Stomach (tissue), 19 donors: ENCODE measurements at places on chromosomes 11 and 22. TPM values are rescaled to one million over a fixed set of nuclear protein-coding genes. Genes with fewer than 3 reads are reported as not detected.

BARX2 gene
- total RNA-seq: 2.3 TPM

DNA sequence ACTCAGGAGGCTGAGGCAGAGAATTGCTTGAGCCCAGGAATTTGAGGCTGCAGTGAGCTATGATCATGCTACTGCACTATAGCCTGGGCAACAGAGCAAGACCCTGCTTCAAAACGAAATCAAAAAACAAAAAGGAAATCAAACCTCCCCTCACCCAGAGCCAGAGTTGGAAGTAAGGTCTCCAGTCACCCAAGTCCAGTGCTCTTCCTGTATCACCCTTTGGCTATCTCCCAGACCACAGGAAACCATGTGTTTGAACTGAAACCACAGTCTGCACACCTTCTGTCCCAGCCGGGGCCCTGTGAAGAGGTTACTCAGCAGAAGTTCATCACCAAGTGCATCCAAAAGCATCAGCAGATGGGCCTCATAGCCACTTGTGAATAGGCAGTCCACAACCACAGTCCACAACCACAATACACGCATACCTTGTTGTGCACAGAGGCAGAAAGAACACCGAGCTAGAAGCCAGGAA lies 4.6 kb downstream of the MYH9 start:
- no peak for DNase-seq

MISFA gene
- total RNA-seq: 1.3 TPM

DNA sequence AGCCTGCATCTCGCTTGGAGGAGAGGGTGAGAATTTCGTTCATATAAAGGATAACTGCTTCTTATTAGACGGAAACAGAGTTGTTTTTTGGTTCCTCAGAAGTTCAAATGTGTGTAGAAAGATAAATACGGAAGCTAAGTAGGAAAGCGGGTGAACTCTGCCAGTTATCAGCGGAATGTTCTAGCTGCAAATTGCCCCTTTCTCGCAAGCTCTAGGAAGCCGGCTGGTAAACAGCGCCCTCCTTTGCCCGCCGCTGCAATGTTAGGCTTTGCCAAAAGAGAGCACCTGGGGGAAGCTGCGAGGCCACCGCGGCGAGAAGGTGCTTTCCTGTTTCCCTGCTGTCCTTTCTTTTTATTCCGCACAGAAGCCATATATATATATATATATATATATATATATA lies 67.0 kb downstream of the IGLL5 start:
- peak; percentile 58 for DNase-seq

GRCh38 chr22:39171623-39172264 lies 19.3 kb upstream of the CBX7 start:
- DNase-seq: no peak

DNA sequence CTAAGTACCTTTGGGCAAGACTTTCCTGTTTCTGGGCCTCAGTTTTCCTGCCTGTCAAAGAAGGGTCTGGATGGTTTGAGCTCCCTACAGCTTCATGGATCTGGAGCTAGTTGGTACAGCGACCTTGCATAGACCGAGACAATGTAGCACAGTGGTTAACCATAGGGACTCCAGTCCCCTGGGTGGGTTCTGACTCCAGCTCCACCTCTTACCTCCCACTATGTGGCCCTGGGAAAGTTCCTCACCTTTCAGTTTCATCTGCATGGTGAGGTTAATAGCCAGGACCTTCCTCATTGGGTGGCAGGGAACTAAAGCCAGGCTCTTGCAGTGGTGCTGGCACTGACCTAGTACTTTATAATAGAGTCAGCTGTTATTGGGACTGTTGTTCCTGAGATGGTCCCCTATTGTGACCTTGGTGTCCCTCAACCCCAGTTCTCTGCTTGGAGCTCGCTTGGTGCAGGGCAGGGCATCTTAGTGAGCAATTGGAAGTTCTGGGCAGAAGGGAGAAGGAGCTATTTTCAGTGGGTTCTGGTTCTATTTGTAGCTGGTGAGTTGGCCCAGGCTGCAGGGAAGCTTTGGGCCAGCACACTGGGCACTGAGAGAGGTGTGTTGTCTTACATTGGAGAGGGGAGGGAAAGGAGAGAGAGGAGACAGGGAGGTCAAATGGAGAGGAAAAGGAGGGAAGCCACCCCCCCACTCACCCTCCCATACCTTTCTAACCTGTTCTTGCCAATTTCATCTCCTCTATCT lies 10.7 kb upstream of the MTMR3 start:
- peak; percentile 22 for DNase-seq
